Stimulated activated CD8-positive, alpha-beta memory T cell treated with anti-CD3 and anti-CD28 coated beads, Interleukin-2, amount 100 ng/mL, for 1 hour (primary cell): ENCODE measurements at places on chromosomes 3 and 15.

DNA sequence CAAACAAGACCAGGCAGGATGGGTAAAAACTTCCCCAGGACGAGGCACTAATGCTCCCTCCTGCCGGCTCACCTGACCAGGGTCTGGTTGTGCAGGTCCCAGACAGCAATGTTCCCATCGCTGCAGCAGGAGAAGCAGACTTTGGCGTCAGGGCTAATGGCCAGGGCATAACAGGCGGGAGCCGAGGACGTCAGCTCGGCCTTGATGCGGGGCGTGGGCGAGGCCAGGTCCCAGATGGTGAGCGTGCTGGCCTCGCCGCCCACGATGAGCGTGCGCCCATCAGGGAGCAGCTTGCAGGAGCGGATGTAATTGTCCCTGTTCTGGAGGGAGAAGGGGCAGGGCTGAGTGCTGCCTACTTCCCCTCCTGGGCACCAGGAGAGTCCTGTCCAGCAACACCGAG lies 43.4 kb downstream of the TLE3 start:
- no peak for DNase-seq

DNA sequence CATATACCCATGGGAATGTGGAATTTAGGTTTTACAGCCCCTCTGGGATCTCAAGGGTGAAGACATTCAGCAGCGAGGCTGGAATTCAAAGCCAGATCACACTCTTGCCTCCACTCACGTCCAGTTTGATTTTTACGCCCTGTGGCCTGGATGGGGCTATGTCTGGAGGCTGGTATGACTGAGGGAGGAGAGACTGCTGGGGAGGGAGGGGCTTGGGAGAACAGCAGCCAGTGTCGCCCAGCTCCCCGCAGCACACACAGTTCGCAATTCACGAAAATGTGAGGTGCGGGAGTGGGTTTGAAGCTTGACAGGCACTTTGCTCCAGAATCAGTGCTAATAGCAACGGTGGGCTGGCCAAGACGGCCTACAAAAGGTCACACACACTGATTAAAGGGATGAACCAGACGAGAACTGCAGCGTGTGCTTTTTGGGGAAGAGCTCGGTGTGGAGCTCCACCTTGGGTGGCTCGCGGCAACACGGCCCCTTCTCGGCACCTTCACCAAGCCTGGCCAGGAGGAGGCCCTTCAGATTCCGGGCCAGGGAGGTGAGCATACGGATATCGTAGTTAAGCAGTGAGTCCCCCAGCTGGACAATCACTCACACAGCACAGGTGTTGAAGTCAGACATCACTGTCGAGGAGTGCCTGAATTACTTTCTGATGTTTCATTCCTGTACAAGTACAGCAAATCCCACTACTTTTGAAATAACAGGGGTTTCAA lies 16.4 kb downstream of the EHD4 start:
- DNase-seq: no peak

- no peak for DNase-seq
Measured at GRCh38 chr3:94896994-94897393, 834.1 kb downstream of the NSUN3 start.

DNA sequence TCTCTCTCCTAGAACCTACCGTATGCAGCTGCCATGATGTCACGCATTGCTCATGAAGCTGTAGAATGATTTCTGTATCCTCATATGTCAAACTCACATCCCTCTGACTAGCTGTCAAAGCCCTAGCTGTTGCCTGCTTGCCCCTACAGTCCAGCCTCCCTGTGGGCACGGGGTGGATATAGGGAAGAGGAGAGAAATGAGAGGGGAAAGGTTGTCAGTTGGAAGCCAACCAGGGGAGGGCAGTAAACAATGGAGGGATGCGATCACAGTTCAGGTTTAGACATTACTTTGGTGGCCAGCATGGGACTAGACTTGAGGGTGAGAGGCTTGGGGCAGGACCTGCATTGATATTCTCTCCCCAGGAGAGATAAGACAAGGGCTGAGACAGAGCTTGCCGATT lies 1.7 kb upstream of the HDGFL3 start:
- no peak for DNase-seq

DNA sequence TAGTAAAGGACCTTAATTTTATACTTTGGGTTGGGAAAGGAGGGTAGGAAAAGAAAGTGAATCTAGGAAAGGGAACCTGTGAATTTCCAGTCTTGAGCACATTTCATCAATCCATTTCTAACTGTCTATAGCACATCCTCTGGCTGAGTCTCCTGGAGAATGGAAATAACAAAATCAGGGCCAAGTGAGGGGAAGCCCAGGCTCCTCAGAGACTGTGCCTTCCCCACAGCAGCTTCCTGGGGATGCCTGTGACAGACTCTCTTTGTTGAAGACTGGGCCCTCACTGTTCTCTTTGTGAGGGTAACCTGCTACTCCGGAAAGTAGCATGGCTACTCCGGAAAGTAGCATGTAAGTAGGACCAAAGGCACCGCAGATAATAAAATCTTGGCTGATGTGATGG lies 22.6 kb upstream of the CSPG5 start:
- DNase-seq: no peak

GRCh38 chr3:150602426-150603152 lies 532 bp upstream of the SELENOT start:
- DNase-seq: no peak

GRCh38 chr15:40454904-40455391 lies 14.2 kb downstream of the BAHD1 start:
- no peak for DNase-seq

- DNase-seq: no peak
Measured at GRCh38 chr15:58574631-58575030, 142.8 kb downstream of the LIPC start.

DNA sequence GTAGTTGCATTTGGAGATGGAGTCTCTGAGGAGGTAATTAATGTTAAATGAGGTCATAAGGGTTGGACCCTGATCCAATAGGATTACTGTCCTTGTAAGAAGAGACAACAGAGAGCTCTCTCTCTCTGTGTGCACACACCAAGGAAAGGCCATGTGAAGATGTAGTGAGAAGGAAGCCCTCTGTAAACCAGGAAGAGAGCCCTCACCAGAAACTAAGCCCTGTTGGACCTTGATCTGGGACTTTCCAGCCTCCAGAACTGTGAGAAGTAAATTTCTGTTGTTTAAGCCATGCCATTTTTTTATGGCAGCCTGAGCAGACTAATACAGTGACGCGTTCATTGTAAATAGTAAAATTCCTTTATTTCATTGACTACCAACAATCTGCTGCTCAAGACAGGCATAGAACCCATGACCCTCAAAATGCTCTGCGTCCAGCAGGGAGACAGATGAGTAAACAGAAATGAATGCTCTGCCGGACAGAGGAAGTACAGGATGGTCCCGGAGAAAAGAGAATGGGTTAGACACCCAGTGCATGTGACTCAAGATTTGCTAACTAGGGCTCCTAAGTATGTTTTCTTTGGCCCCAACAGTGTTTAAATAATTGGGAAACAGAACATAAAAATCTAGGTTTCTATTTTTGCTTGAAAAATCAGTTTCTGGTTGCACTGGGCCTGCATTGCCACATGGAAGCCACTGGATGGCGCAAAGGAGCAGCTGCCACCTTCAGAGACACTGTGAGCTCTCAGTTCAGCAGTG lies 37.9 kb upstream of the TNFAIP8L3 start:
- DNase-seq: no peak

- no peak for DNase-seq
Measured at GRCh38 chr15:47301481-47301880, 415.8 kb upstream of the SEMA6D start.

GRCh38 chr3:47410801-47411646 lies 30.2 kb downstream of the PTPN23 start:
- DNase-seq: no peak

DNA sequence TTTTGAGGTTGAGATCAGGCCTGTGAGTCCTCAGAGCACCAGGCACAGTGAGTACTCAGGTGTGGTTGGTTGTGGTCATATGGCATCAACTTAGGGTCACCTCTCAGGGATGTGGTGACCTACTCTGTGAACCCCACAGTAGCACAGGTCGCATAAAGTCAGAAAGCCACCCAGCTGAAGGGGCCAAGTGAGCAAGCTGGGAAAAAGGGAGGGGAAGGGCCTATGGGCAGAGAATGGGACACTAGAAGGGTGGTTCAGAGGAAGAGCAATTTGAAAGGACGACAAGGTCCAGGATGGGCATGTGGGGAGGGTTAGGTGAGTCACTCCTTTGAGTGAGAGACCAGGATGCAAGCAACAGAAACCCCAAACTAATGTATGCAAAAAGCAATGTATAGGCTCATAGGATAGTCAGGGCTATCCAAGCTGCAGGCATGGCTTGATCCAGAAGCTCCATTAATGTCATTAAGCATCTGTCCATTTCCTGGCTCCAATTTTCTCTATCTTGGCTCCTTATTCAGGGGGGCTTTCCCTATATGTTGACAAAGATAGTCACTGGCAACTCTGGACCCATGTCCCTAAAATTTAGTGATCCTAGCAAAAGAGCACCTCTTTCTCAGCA lies 33.5 kb downstream of the HMCES start:
- DNase-seq: no peak

- no peak for DNase-seq
Measured at GRCh38 chr3:35664460-35664919, 25.2 kb downstream of the ARPP21 start.

GRCh38 chr3:66047311-66048050 lies 8.8 kb upstream of the MAGI1 start:
- no peak for DNase-seq

- no peak for DNase-seq
Measured at GRCh38 chr3:132267391-132267993, 49.7 kb upstream of the ACP3 start.

DNA sequence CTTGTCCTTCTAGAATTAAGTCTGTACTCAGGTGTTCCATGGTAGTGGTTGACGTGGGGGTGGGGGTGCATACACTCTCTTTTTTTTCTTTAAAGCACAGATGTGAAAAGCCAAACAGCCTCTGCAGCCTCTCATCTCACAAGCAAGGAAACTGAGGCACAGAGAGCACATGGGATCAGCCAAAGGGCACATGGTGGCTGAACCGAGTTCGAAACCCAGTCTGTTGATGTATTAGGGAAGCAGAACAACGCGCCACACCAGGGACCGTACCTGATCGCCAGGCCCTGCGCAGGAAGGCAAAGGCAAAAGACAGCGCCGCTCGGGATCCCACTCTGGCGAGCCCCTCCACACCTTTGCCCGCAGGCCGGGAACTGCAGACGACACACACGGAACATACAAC lies 47.3 kb downstream of the HERC2 start:
- no peak for DNase-seq

DNA sequence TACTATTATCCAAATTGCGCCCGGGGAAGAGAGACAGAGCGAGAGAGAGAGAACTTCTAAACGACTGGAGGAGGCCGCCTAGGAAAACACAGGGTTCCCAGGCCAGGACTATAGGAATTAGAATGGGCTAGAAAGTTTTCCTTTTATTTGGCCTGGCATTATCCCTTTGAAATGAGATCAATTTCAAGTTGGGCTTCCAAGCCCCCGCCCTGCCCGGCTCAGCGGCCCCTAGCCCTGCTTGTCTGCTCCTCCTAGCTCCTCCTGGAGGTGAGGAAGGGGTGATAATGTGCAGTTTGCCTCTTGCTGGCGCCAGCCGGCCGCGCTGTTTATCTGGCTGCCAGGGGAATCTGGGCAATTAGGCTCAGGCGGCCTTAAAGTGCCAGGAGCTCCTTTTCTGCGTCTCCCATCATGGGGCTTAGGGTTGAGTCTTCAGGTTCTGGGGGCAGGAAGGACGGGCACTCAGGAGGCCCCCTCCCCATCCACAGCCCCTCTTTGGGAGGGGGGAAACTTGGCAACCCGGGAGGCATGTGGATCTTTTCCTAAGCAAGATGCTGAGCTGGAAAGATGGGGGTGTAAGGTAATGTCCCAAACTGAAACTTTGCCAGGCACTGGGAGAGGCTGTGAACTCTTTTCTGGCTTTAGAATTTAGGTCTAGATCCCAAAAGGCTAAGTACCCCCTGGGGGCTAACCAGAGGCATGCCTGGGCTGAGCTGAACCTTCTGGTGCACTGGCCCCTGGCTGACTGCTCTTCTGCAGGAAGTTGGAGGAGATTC lies 5.5 kb downstream of the SMAD6 start:
- DNase-seq: no peak

GRCh38 chr3:2484162-2485026 lies 385.7 kb downstream of the CNTN4 start:
- no peak for DNase-seq

DNA sequence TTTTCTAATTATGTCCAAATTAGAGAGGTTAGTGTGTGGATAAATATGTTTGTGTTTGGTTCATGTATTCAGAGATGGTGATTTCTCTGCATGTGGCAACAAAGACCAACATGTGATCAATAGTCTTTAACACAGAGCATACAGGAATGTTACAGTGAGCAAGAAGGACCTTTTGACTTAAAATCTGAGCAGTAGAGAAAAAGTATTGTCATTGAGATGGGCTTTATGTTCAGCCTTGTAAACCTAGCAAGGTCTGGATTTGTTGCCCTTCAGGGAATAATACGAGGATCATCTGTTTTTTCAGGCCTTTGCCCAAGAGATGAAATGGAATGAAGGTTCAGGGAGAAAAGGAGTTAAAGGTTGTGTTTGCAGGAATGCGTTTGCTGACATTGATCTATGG lies 161.8 kb upstream of the NECTIN3 start:
- DNase-seq: no peak
